H4 (cell line): ENCODE measurements at places on chromosomes 1 and 21.

DNA sequence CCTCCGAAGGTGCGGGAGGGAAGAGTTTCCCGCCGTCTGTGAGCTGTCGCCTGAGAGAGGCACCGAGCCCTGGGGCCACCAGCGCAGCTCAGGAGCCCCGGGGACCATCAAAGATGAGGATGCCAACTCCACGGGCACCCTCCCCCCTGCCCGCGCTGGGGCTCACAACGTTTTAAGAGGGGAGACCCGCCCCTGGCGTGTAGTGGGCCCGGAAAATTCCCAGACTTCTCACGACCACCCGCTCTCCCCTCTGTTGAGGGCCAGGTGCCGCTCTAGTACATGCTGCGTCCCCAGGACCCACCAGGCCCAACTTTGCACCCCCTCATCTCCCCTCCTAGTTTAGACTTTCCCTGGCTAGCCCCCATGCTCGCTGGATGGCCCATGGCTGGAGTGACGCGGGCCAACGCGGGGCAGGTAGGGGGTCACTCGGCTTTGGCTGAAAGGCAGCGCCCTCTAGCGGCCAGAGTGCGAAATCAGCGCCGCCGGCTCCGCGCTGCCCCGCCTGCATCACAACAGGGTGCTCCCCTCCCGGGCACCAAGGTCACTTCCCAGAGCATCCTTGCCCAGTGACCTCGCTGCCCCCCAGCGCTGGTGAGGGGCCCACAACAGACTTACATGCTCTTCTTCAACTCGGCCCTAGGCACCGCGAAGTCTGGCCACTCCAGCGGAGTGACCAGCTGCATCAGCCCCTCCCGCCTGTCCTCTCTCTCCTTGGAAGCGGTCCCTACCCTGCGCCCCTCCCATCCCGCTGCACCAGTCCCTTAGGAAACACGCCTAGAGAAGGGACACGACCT, 1.8 kb downstream of the CD160 start:
- DNase-seq = peak; percentile 48

GRCh38 chr1:91617285-91617765, 116.7 kb downstream of the CDC7 start:
- DNase-seq = no peak

DNA sequence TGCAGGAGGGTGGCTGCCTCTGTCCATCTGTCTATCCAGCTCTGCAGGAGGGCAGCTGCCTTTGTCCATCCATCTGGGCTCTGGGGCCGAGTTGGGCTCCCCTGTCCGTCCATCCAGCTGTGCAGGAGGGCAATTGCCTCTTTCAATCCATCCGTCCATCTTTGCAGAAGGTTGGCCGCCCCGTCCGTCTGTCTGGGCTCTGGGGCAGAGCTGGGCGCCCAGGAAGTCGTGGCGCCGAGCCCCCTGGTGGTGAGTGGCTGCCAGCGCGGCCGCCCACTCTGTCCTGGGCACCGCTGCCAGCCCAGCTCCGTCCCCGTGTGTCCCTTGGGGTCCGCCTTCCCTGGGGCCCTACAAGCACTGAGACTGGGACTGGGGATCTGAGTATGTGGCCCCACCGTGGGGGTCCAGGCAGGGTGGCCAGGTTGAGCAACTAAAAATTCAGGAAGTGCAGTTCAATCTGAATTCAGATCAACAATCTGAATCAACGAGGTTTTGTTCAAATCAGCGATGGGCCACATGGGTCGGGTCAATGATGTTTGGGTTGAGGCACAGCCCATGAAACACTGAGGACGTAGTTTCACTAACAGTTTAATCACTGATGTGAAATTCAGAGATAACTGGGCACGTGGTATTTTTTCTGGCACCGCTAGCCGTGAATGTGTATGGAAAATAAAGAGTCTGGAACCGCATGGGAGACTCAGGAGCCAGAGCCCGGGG, 99.1 kb upstream of the ACTRT2 start:
- no peak for DNase-seq

- no peak for DNase-seq
These were observed 102.8 kb downstream of the GDAP2 start for GRCh38 chr1:117826540-117827078.
